Trophoblast cell (in vitro differentiated cells and primary cell): ENCODE measurements at places on chromosomes 12 and 14.

DNA sequence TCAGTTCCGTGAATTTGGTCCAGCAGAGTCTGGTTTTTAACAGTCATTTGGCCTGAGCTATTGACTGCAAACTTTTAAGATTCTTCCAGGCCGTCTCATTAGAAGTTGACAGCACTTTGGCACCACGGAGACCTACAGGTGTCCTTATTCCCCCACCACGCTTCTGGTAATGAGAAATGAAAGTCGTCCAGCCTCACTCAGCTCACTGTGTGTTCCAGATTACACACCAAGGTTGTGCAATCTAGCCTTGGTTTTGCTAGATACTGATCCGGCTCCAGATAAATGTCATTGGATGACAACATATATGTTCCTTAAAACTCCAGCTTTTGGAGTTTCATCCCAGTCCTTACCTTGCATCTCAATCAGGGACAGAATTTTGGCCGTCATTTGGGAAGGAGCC, 210.4 kb downstream of the CHST11 start:
- H3K27ac ChIP-seq, result no peak overlapping the region
- H3K36me3 ChIP-seq, result no peaks in the 10 kb centered on the region
- no peaks in the 10 kb centered on the region for H3K27me3 ChIP-seq
- peak; percentile 63 for DNase-seq

- no peak overlapping the region for H3K27ac ChIP-seq
- H3K36me3 ChIP-seq, result no peaks in the 10 kb centered on the region
- no peaks in the 10 kb centered on the region for H3K27me3 ChIP-seq
- DNase-seq, result no peak
- no peaks in the 10 kb centered on the region for H3K4me1 ChIP-seq
- no peak overlapping the region for H3K4me3 ChIP-seq
Observed at GRCh38 chr12:11758510-11759493, 109.3 kb downstream of the ETV6 start.

DNA sequence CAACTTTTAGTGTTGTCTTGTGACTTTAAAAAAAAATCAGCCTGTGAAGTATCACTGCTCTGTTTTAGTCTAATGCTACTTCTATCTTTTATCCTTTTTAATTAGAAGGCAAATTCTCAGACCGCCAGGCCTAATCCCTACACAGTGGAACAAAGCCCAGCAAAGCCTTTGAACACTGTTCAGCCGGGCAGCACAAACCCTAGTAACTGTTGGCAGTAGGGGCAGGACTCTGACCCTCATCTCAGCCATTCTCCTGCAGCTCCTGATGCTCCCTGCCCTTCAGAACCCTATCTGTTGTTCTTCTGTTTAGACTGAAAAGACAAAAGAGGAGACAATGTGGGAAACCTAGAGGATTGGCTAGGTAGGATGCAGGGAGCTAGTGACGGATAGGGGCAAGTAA, 78.0 kb upstream of the OTX2 start:
- H3K36me3 ChIP-seq, result no peaks in the 10 kb centered on the region
- H3K27me3 ChIP-seq, result no peaks in the 10 kb centered on the region
- no peak overlapping the region for H3K27ac ChIP-seq
- H3K4me1 ChIP-seq, result no peaks in the 10 kb centered on the region
- no peak overlapping the region for H3K4me3 ChIP-seq

DNA sequence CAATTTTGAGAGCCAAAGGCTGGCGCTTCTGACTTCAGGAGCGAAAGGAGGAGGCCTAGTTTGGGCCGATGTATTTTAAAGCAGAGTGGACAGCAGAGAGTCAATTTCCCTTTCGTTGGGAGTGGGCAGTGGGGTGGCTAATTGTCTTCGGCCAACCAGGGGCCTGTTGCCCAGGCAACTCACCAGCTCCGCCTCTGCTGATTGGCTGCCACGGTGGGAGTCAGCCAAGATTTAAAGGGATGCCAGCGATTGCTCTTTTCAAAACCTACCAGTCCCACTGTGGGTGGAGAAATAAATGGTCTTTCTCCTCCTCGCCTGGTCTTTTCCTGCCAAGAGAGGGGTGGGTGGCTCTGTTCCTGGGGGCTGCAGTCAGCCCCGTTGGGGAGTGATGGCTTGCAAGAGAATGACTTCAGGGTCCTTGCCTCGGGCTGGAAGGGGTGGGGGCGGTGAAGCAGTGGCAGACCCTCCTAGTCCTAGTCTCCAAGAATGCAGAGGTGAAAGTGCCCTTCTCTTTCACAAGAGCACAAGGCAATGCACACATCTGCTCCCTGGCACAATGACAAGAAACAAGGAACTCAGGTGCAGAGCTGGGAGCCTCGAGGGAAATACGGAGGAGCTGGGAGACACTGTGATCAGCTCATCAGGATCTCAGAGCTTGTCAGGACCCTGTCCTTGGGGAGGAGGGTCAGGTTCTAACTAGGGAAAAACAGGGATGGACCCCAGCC, 37.7 kb downstream of the RASAL1 start:
- no peaks in the 10 kb centered on the region for H3K4me1 ChIP-seq
- no peak overlapping the region for H3K4me3 ChIP-seq
- H3K27ac ChIP-seq, result no peak overlapping the region
- DNase-seq, result no peak

GRCh38 chr12:70756118-70756517, 118.9 kb upstream of the PTPRB start:
- peak; percentile 42 for DNase-seq
- H3K36me3 ChIP-seq, result no peaks in the 10 kb centered on the region
- H3K27ac ChIP-seq, result no peak overlapping the region
- no peaks in the 10 kb centered on the region for H3K4me1 ChIP-seq

DNA sequence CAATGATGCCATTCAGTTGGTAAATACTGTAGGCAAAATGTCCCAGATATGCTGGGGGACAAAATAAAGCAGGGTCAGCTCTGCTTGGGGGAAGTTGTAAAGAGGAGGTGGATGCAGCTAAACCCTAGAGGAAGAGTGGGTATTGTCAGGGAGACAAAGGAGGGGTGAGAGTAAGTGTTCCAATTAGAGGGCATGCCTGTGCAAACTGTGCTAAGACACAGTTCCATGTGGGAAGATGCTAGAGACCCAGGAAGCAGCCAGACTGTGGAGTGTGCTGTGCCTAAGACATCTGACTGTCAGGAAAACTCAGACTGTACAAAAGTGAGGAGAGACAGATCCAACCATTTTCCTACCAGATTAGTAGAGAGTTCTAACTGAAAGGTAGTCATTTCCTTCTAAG, 474.3 kb downstream of the ATP23 start:
- no peak overlapping the region for H3K4me3 ChIP-seq
- DNase-seq, result no peak
- H3K36me3 ChIP-seq, result no peaks in the 10 kb centered on the region
- no peak overlapping the region for H3K27ac ChIP-seq
- no peaks in the 10 kb centered on the region for H3K27me3 ChIP-seq
- no peaks in the 10 kb centered on the region for H3K4me1 ChIP-seq

DNA sequence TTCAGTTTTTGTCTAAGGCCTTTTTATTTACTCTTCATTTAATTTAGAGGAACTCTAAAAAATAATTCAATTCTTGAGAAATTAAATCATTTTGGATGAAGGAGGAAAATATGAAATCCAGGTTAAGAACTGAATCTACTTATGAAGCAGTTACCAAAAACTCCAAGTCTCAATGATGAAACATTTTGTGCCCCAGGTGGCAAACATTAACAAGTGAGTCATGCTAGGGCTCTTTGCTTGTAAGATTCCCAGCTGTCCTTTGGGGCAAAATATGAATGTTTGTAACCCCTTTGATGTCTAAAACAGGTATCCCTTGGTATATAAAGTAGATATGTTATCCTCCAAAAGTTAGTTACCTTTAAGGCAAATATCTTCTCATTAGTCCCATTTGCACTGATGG, 202.4 kb downstream of the NEDD1 start:
- H3K27ac ChIP-seq, result no peak overlapping the region
- H3K36me3 ChIP-seq, result no peaks in the 10 kb centered on the region
- no peak overlapping the region for H3K4me3 ChIP-seq
- no peaks in the 10 kb centered on the region for H3K27me3 ChIP-seq

DNA sequence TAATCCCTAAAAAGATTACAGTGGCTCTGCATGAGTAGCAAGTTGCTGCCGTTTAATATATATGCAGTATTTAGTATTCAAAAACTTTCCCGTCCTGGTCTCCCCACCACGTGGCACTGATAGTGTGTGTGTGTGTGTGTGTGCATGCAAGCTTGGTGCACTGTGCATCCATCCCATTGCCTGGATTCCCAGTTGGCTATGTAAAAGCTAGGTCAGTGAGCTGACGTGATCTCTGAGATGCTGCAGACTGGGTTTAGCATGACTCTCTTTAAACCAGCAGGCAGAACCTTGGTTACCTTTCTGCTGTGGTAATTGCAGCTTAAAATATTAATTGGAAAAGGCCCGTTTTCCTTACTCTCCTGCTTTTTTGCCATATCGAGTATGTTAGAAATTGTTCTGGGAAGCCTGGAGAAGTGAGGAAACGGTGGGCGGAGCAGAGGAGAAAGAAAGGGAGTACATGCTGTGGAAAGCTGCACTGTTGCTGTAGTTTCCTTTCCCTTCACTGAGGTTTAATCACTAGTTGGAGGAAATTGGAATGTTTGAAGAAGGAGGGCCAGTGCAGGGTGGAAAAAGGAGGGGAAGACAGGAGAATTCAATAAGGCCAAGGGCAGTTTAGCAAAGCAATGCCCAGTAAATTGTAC, 4.0 kb upstream of the CNTN1 start:
- no peaks in the 10 kb centered on the region for H3K36me3 ChIP-seq
- peaks cover 9% of the 10 kb centered on the region for H3K4me1 ChIP-seq
- DNase-seq, result no peak
- H3K4me3 ChIP-seq, result no peak overlapping the region
- H3K27ac ChIP-seq, result no peak overlapping the region
- peaks cover 5% of the 10 kb centered on the region for H3K27me3 ChIP-seq

GRCh38 chr12:52305921-52306705, 14.8 kb upstream of the KRT81 start:
- no peak overlapping the region for H3K27ac ChIP-seq
- H3K4me1 ChIP-seq, result peaks cover 8% of the 10 kb centered on the region
- no peaks in the 10 kb centered on the region for H3K36me3 ChIP-seq

GRCh38 chr12:10701131-10701681, 21.9 kb downstream of the YBX3 start:
- peaks cover 8% of the 10 kb centered on the region for H3K36me3 ChIP-seq
- no peaks in the 10 kb centered on the region for H3K4me1 ChIP-seq
- H3K27ac ChIP-seq, result no peak overlapping the region
- no peak overlapping the region for H3K4me3 ChIP-seq
- DNase-seq, result no peak
- no peaks in the 10 kb centered on the region for H3K27me3 ChIP-seq

GRCh38 chr14:44778604-44779003, 183.1 kb downstream of the KLHL28 start:
- peak; percentile 10 for DNase-seq
- H3K4me1 ChIP-seq, result peaks cover 2% of the 10 kb centered on the region
- H3K36me3 ChIP-seq, result no peaks in the 10 kb centered on the region
- no peak overlapping the region for H3K27ac ChIP-seq
- H3K27me3 ChIP-seq, result no peaks in the 10 kb centered on the region

GRCh38 chr14:89041257-89041582, 216.8 kb downstream of the TTC8 start:
- peak; percentile 66 for DNase-seq
- H3K4me1 ChIP-seq, result peaks cover 6% of the 10 kb centered on the region

- H3K4me3 ChIP-seq, result no peak overlapping the region
- H3K27me3 ChIP-seq, result no peaks in the 10 kb centered on the region
- peak overlapping the region; percentile 31 for H3K27ac ChIP-seq
- H3K4me1 ChIP-seq, result peaks cover 26% of the 10 kb centered on the region
Observed at GRCh38 chr12:111444314-111444924, 38.7 kb downstream of the SH2B3 start.

DNA sequence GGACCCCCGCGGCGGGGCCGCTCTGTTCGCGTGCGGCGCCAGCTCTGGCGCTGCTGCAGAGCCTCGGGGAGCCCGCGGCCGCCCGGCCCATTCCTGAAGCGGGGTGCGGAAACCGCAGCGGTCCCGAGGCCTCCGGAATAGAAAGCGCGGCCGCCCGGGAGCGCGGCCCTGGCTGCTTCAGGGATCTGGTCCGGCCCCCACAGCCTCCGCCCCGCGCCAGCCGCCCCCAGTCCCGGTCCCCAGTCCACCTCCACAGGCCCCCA, 204 bp downstream of the HSP90AA1 start:
- H3K4me3 ChIP-seq, result peak overlapping the region; percentile 87
- DNase-seq, result no peak
- H3K4me1 ChIP-seq, result peaks cover 22% of the 10 kb centered on the region
- H3K27me3 ChIP-seq, result no peaks in the 10 kb centered on the region
- peaks cover 12% of the 10 kb centered on the region for H3K36me3 ChIP-seq

DNA sequence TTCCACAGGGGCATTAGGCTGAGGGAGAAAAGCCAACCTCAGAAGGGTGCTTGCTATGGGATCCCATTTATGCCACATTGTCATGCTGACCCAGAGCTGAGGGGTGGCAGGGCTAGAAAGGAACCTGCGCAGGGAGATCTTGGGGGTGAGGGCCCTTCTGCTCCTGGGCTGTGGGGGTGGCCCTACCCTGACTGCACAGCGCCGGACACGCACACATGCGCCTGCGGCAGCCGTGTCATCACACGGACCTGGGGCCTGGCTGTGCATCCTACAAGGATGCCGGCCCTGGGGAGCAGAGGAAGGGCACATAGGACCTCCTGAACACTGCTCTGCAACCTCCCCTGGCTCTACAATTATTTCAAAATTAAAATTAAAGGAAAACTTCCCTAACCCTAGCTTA, 6.9 kb downstream of the CDCA4 start:
- H3K36me3 ChIP-seq, result peaks cover 30% of the 10 kb centered on the region
- H3K4me1 ChIP-seq, result peaks cover 11% of the 10 kb centered on the region
- no peaks in the 10 kb centered on the region for H3K27me3 ChIP-seq
- no peak for DNase-seq

GRCh38 chr12:80056232-80056631, 43.1 kb upstream of the OTOGL start:
- H3K36me3 ChIP-seq, result no peaks in the 10 kb centered on the region
- no peak overlapping the region for H3K4me3 ChIP-seq
- no peaks in the 10 kb centered on the region for H3K27me3 ChIP-seq
- DNase-seq, result no peak

DNA sequence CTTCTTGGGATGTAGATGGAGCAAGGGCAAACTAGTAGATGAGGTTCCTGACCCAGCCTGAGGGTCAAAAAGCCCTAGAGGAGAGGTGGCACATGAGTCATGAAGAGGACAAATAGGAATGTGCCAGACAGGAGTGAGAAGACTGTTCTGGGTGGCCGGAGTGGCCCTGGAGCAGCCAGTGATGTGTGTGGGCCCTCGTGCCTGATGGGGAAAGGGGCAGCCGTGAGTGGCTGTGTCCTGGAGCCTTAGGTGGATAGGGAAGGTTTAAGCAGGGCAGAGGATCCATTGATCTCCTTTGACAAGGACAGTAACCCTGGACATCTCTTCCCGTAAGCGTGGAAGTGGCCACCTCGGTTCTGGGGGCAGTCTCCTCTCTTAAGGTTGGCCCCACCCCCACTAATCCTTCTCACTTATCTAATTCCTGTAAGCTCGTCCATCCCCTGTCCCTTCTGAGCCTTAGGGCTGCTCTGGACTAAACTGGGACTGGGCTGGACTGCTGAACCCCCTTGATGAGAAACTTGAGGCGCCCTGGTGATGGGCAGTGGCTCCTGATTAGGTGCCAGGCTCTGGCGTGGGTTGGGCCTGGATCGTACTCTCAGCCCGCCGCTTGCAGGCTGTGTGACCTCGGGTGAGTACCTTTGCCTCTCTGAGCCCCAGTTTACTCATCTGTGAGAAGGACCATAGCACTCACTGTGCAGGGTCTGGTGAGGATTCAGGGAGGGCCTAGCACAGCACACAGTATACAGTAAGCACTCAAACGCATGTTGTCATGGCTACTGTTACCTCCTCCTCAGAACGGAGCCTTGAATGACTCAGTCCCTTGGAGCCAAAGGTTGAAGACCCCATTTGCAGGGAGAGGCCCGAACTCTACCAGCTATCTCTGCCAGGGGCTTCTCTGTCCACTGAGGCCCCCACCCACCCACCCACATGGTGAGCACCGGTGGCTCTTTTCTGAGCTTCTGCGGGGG, 4.0 kb downstream of the FAM222A start:
- no peaks in the 10 kb centered on the region for H3K36me3 ChIP-seq
- no peak for DNase-seq
- no peak overlapping the region for H3K27ac ChIP-seq
